ENCODE measurements at places on chromosomes 5 and 9.

GRCh38 chr5:90510438-90510837, 18.9 kb downstream of the LYSMD3 start:
- DNase-seq: no peak

- DNase-seq: no peak
These were observed 1279.1 kb upstream of the WWC1 start for GRCh38 chr5:167012123-167013034.

DNA sequence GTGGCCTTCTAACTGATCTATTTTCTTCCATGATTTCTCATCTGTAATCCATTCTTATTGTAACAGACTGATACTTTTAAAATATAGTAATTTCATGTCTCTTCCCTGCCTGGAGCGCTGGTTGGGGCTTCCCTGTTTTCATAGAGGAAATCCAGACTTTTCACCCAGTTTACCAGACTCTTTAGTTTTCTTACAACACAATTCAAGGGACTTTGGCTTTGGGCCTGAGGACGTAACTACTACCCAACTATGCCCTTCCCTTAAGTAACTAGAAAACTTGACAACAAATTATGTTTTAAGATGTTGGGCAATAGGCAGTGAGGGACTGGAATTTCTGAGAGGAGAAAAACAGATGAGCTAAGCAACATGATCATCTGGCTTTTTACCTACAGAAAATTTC, 289.6 kb downstream of the FGF10 start:
- no peak for DNase-seq

DNA sequence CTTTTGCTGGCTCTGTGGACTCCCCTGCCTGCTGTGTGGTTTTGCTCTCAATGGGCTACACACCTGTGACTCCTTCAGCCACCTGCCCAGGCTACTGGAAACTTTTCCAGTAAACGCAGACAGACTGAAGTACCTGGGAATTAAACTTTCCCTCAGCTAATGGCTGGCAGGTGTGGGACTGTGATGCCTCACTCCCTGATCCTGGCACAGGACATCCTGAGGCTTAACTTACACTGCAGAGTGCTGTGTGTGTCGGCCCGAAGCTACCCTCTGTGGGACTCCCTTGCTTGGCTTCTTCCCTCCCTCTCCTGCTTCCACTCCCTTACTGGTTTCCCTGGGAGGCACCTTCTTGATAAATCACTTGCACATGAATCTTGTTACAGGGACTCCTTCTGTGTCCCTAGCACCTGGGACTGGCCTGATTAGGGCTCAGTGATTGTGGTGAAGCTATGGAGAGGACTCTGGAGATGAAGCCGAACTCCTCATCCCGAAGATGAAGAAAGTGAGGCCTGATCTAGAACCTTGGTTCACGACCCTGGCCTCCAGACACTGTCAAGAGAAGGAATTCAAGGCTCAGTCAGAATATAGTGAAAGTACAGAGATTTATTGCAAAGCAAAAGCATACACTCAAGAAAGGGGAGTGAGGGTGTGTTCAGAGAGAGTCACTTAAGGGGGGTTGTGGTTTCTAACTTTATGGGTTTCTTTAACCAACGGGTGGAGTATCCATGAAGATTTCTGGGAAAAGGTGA, 113.4 kb upstream of the ALDH1B1 start:
- no peak for DNase-seq

DNA sequence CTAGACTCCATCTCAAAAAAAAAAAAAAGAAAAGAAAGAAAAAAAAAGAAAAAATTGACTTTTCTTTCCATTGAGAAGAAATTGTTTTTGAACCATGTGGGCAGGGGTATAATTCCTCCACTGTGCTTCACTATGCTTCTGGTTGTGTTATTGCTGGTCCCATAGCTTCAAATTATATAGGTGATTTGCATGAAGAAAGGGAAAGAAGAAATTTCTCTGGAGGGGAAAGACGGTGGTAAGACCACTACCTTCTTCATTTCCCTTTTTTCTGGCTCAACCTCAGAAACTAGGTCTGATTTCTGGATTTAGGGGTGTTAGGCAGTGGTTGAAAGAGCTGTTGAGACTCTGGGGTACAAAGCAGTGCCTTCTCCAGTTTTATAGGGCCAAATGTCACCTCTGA, 29.3 kb upstream of the HSPB3 start:
- DNase-seq: no peak

DNA sequence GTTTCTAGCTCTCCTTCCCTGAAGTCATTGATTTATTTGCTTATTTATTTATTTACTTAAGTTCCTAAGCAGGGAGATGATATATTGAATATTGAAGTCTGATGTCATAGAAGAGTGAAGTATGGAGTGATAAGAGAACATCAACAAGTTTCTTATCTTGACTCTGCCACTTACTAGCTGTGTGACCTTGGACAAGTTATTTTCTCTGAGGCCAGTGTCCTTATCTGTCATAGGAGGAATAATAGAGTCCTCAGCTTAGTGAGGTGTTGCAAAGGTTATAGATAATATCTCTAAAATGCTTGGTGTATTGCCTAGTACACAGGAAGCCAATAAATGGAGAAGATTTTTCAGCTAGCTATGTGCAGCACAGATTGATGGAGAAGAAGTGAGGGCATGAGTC, 32.4 kb upstream of the PIP5K1B start:
- no peak for DNase-seq
